ENCODE measurements at places on chromosomes 3 and 15. TPM values are rescaled to one million over a fixed set of nuclear protein-coding genes. Genes with fewer than 3 reads are reported as not detected.

BFSP2 gene
- total RNA-seq, result not detected

GRCh38 chr3:180316321-180316720 lies 279.6 kb upstream of the PEX5L start:
- no peak for DNase-seq

DNA sequence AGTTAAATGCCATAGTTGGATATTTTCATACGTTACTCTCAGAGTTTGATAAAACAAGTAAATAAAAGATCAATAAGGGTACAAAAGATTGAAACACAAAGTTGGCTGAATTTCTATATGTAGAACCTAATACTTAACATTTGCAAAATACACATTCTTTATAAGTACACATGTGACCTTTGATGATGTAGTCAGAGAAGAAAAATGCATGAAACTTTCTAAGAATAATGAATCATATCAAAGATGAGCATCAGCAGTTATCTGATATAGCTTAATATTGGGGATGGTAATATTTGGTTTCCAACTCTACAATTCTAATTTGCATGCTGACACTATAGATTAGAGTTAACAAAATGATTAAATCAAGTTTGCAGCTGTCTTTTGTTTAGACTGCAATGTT lies 188.0 kb upstream of the TGFBR2 start:
- DNase-seq, result no peak

MST1R gene
- total RNA-seq, result 2.2 TPM

C3orf70 gene
- total RNA-seq, result 0.42 TPM

EPHB3 gene
- total RNA-seq, result 132 TPM

DNA sequence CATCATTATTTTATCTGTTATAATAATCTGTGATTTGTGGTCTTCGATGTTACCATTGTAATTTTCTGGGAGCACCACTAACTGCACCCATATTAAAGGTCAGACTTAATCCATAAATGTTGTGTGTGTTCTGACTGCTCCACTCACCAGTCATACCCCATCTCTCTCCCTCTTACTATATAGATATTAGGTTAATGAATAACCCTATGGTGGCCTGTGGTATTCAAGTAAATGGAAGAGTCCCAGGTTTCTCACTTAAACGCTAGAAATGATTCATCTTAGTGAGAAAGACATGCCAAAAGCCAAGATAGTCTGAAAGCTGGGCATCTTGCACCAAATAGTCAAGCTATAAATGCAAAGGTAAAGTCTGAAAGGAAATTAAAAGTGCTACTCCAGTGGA lies 1358.5 kb downstream of the ROBO2 start:
- no peak for DNase-seq
